ENCODE measurements at places on chromosomes 13 and 19.

- peaks cover 36% of the 10 kb centered on the region for H3K4me1 ChIP-seq
- H3K36me3 ChIP-seq, result no peaks in the 10 kb centered on the region
- no peak overlapping the region for H3K27ac ChIP-seq
- peaks cover 100% of the 10 kb centered on the region for H3K27me3 ChIP-seq
- DNase-seq, result no peak
Measured at GRCh38 chr13:99975626-99976025, 4.1 kb upstream of the ZIC5 start.

DNA sequence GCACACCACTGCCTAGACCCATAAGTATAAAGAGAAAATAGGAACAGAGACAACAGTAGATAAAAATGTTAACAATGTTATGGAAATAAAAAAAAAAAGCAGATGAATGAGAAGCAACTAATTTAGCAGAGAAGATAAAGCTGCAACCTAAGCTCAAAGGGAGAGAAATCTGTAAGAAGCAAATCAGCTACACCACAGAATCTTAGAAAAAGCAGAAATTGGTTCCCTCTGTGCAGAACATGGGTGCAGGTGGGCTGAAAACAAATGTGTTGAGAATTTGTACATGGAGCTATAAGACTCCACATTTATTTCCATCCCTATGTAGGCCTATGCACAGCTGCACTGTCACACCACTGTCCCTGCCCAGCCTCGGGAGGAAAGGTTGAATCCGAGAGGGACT, 44.8 kb upstream of the KATNAL1 start:
- DNase-seq, result no peak
- no peak overlapping the region for H3K27ac ChIP-seq

DNA sequence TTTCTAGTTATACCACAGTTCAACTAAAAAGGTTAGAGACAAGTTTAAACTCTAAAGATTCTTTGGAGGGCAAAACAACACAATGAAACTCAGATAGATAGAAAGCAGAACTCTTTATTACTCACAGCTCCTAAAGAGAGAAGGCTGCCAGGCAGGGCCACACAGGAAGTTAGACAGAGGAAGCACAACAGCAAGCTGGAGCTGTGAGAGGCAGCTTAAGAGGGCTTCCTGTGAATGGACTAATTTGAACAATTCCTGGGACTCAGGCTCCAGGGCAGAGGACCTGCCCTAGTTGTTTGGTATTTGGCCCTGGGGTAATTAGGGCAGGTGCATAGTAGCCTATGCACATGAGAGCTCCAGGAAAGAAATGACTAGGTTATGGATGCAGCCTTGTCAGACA, 803.6 kb downstream of the DIAPH3 start:
- H3K4me1 ChIP-seq, result no peaks in the 10 kb centered on the region
- H3K27me3 ChIP-seq, result no peaks in the 10 kb centered on the region
- no peak for DNase-seq
- H3K27ac ChIP-seq, result no peak overlapping the region
- H3K36me3 ChIP-seq, result no peaks in the 10 kb centered on the region

DNA sequence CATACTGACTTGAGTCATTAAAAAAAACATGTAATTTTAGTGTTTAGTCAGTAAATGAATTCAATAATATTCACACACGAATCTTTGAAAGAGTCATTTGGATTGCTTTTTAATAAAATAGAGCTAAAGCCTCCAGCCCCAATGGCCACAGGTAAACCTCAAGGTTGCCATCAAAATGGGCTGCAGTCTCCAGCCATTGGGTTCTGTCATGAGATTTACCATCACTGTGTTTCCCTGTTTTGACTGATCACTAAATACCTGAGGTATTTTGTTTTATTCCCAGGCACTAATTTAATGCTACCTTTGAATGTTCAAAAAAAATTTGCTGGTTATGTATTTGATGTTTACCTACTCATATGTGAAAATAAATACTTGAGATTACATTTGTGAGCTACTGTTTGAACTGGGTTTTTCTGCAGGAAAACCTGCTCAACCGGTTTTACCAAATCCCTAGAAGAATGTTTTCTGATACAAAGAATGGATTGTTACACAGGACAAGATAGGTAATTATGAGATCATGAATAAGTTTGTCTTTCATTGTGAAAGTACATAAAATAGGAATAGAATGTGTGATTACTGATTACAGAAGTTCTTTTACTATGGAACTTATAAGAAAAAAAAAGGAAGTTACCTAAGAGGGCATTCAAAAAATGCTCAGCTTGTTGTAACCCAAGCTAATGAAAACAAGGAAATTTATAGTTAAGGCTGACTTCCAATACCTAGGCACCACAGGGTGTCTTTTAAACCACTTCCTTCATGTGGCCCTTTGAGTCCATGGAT, 391.3 kb downstream of the EFNB2 start:
- H3K27ac ChIP-seq, result peak overlapping the region; percentile 14
- H3K4me3 ChIP-seq, result no peak overlapping the region
- DNase-seq, result no peak
- no peaks in the 10 kb centered on the region for H3K27me3 ChIP-seq
- H3K36me3 ChIP-seq, result no peaks in the 10 kb centered on the region

DNA sequence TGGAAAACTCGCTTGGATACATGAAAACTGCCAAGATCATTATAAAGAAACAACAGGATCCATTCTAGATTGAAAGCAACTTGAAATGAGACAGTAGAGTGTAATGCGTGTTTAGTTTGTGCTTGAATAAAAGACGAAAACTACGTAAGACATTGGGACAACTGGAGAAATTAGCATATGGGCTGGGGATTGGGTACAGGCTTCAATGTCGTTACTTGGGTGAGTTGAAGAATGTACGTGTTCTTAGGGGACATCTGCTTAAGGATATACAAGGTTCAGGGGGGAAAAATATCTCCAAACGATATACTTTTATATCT, 471 bp upstream of the ERVK3-1 start:
- no peaks in the 10 kb centered on the region for H3K27me3 ChIP-seq
- DNase-seq, result no peak
- peak overlapping the region; percentile 55 for H3K27ac ChIP-seq
- H3K36me3 ChIP-seq, result peaks cover 41% of the 10 kb centered on the region
- peak overlapping the region; percentile 86 for H3K4me3 ChIP-seq

- H3K4me1 ChIP-seq, result peaks cover 50% of the 10 kb centered on the region
- peak within 1 kb of the TSS; percentile 87 for H3K27ac ChIP-seq
- peaks cover 2% of the 10 kb centered on the region for H3K36me3 ChIP-seq
- no peaks in the 10 kb centered on the region for H3K27me3 ChIP-seq
- H3K4me3 ChIP-seq, result peak within 1 kb of the TSS; percentile 86
- peak; percentile 90 for DNase-seq
Measured at GRCh38 chr19:8005534-8006256, at the start of gene ELAVL1. ELAVL1 (minus strand) TSS chr19:8005641; CDS start chr19:7991815, 13,826 bp downstream.

GRCh38 chr13:27177852-27178251, 6.2 kb upstream of the USP12 start:
- no peaks in the 10 kb centered on the region for H3K36me3 ChIP-seq
- DNase-seq, result no peak
- no peak overlapping the region for H3K27ac ChIP-seq
- H3K4me1 ChIP-seq, result peaks cover 8% of the 10 kb centered on the region
- H3K27me3 ChIP-seq, result no peaks in the 10 kb centered on the region

- DNase-seq, result no peak
- H3K4me1 ChIP-seq, result peaks cover 17% of the 10 kb centered on the region
- H3K27me3 ChIP-seq, result no peaks in the 10 kb centered on the region
- no peak overlapping the region for H3K4me3 ChIP-seq
- H3K36me3 ChIP-seq, result no peaks in the 10 kb centered on the region
Measured at GRCh38 chr13:39313721-39314120, 275.5 kb downstream of the NHLRC3 start.

DNA sequence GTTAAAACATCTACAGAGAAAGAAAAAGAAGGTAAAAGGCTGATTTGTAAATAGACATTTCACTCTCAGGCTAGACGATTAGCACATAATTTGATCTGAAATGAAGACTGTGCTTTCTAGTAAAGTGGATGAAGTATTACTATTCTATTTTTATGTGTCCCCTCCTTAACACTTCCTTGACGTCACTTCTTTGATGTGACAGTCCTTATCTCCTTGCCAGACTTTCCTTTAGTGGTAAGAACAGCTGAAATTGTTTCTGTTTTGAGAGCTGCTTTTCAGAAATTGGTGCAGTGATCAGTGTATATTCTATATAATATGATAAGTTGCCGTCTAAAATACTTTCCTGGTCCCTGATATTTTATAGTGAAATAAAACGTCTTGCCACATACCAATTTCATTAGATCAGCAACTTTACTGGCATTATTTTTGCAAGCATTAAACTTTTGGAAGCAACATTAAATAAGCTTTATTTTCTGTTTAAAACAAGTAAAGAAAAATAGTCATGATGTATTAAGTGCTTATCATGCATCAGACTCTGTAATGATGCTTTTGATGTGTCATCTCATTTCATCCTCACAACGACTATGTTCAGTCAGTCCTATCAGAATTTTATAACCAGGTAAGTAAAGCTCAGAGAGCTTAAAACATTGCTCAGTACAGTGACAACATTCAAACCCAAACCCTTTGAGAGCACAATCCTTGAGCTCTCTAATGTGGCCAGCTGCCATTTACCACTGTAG, 210.3 kb upstream of the PCDH9 start:
- no peak for DNase-seq
- no peak overlapping the region for H3K27ac ChIP-seq
- no peaks in the 10 kb centered on the region for H3K4me1 ChIP-seq
- H3K4me3 ChIP-seq, result no peak overlapping the region

DNA sequence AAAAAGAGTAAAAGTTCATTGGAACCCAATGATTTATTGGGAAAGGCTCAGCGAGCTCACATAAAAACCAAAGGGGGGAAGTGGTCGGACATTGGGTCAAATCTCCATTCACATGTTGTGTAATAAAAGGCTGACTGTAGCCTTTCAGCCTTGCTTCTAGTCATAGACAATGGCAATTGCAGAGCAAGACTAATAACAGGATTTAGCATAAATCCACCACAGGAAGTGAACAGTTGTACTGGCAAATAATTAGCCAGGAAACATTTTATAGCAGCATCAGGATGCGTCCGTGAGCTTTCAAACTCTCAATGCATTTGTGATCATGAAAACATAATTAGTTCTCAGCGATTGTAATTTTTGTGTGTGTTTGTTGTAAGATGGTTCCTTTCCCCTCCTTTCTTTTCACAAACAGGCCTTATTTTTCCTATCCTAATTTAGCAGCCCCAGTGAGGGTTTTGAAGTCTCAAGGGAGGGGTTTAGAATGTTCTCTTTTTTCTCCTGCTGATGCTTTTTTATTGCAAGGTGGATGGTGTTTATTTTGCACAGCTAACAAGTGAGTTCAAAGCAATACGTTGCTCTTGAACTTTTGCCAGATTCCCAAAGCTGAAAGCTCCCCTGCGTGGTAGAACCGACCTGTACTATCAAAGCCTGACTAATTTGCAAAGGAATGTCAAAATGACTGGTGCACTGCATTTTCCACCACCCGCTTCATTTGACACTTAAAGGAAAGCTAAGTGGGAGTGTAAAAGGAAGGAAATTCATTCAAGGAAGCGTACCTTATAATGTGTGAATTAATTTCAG, 105.6 kb downstream of the SPRY2 start:
- DNase-seq, result no peak
- no peaks in the 10 kb centered on the region for H3K36me3 ChIP-seq
- no peaks in the 10 kb centered on the region for H3K4me1 ChIP-seq

DNA sequence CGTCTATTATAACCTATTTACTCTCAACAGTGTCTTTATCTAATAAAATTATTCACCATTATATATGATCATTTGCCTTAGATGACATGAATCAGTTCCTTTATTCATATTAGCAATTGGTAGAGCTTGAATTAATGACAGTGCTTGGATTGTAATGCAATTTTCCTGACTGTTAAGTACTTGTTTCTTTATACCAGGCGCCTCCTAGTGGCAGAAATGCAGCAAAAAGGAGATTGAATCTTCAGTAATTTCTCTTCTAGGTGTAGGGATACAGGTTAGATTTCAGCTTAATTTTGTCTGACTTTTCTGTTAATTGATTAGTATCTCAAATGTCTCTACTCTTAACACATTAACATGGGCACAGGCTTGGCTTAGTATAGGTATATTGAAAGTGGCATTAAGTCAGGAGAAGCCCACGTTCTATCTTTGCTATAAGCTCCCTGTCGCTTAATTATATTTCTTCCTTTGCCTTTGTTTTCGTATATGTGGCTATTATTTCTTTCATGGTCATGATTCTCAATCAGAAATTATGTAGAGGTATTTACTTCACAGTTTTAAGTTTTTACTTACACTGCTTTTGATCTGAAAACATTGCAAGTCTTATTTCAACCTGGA, 9.1 kb upstream of the LHFPL6 start:
- DNase-seq, result peak; percentile 77
- no peaks in the 10 kb centered on the region for H3K36me3 ChIP-seq
- no peaks in the 10 kb centered on the region for H3K27me3 ChIP-seq
- no peak overlapping the region for H3K4me3 ChIP-seq
- H3K4me1 ChIP-seq, result no peaks in the 10 kb centered on the region

- H3K4me3 ChIP-seq, result no peak overlapping the region
- H3K4me1 ChIP-seq, result no peaks in the 10 kb centered on the region
- DNase-seq, result no peak
- no peaks in the 10 kb centered on the region for H3K36me3 ChIP-seq
- no peaks in the 10 kb centered on the region for H3K27me3 ChIP-seq
- H3K27ac ChIP-seq, result no peak overlapping the region
Measured at GRCh38 chr13:86155756-86156155, 356.5 kb upstream of the SLITRK6 start.

DNA sequence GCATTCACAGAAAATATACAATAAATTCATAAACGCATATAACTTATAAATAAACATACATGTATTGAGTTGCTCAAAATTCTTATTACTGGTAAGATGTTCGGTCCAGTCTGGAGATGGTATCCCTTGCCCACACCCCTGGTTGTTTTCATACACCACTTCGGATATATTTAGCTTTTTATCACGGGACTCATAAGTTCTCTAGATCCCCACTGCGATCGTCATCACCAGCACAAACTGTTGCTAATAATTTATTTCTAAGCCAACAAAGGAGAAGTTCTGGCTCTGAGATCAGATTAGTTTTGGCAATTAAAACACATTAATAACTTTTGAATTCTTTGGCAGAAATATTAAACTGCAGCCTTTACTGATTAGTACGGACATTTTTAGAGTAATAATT, 23.0 kb upstream of the SGCG start:
- peaks cover 21% of the 10 kb centered on the region for H3K27me3 ChIP-seq
- no peak overlapping the region for H3K4me3 ChIP-seq
- no peaks in the 10 kb centered on the region for H3K36me3 ChIP-seq

DNA sequence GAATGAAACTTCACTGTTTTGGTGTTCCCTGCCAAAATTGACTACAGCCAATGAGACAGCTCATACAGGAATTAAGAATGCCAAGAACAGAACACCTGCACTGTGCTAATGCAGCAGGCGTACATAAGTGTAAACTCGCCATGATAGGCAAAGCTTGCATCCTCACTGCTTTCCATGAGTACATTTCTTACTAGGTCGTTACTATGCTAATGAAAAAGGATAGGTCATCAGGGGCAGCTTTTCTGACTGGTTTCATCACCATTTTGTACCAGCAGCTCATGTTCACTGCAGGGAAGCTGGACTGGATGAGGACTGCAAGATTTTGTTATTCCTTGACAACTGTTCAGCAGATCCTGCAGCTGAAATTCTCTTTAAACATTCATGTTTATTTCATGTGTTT, 1383.8 kb downstream of the EFNB2 start:
- no peaks in the 10 kb centered on the region for H3K4me1 ChIP-seq
- no peak for DNase-seq
- H3K27me3 ChIP-seq, result no peaks in the 10 kb centered on the region
- no peak overlapping the region for H3K4me3 ChIP-seq

- peaks cover 12% of the 10 kb centered on the region for H3K4me1 ChIP-seq
- no peak for DNase-seq
- no peaks in the 10 kb centered on the region for H3K36me3 ChIP-seq
- no peak overlapping the region for H3K4me3 ChIP-seq
- H3K27me3 ChIP-seq, result no peaks in the 10 kb centered on the region
Measured at GRCh38 chr13:40550130-40550529, 116.3 kb downstream of the FOXO1 start.

All from suprapubic skin (tissue), 4 donors.